ENCODE measurements at places on chromosomes 2 and 18. TPM values are rescaled to one million over a fixed set of nuclear protein-coding genes. Genes with fewer than 3 reads are reported as not detected.

GRCh38 chr2:66334237-66335029 is 100.5 kb upstream of the MEIS1 start:
- no peaks in the 10 kb centered on the region for H3K36me3 ChIP-seq
- no peaks in the 10 kb centered on the region for H3K27me3 ChIP-seq
- DNase-seq: no peak
- no peak overlapping the region for H3K4me3 ChIP-seq
- no peak overlapping the region for H3K27ac ChIP-seq

GRCh38 chr18:43134876-43135275 is 19.4 kb upstream of the RIT2 start:
- no peak overlapping the region for H3K4me3 ChIP-seq
- H3K27ac ChIP-seq: no peak overlapping the region
- H3K27me3 ChIP-seq: no peaks in the 10 kb centered on the region
- DNase-seq: no peak
- H3K36me3 ChIP-seq: no peaks in the 10 kb centered on the region

Gene PROM2
- 5.5 TPM for total RNA-seq

Gene LIMS4
- total RNA-seq: 3.2 TPM

GRCh38 chr18:41324020-41324791 is 630.8 kb upstream of the PIK3C3 start:
- no peak overlapping the region for H3K27ac ChIP-seq
- H3K27me3 ChIP-seq: no peaks in the 10 kb centered on the region
- no peaks in the 10 kb centered on the region for H3K4me1 ChIP-seq
- H3K4me3 ChIP-seq: no peak overlapping the region
- H3K36me3 ChIP-seq: no peaks in the 10 kb centered on the region

DNA sequence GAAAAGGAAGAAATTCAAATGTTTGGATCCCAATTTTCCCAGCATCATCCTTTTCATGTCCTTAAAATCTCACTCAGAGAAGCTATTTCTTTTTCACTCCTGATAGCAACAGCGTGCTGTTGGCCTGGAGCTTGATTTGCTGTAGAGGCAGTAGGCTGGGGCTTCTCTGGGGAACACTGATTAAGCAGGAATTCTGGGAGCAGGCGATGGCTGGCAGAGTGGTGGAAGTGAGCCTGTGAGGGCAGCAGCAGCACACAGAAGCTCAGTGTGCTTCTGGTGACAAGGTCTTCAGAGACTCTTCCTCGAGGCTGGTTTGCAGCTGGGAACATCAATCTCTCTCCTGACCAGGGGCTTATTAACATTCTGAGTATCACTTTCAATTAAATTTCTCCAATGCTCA is 284.6 kb downstream of the DPP10 start:
- no peaks in the 10 kb centered on the region for H3K4me1 ChIP-seq
- no peak overlapping the region for H3K4me3 ChIP-seq
- no peaks in the 10 kb centered on the region for H3K27me3 ChIP-seq
- no peaks in the 10 kb centered on the region for H3K36me3 ChIP-seq
- DNase-seq: no peak

DNA sequence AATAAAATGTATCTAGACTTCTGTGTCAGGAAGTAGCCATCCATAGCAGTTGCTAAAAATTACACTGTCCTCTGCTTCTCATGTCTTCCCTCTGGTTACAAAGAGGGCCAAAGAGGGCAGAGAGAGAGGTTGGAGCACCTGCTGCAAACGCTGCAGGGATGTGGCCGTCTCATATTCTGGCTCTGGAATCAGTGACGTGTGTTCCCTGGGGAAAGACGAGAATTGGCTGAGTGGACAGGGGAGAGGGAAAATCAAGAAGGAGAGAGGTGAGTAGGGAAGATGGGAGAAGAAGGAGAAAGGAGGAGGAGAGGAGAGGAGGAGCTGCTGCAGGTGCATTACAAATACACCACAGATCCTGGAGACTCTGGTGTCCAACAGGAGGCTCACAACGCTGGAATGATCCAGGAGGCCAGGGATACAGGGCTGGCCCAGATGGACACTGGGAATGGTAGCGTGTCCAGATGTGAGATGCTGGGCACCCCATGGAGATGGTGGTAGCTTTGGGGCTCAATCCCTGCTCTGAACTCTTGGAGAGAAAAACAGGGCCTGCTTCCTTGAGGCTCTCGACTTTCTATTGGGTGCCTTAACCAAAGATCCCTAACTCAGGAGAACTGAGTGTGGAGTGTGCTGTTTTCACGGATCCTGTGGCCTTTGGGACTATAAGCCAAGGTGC is 118.4 kb upstream of the PXDN start:
- peaks cover 5% of the 10 kb centered on the region for H3K27me3 ChIP-seq
- no peaks in the 10 kb centered on the region for H3K4me1 ChIP-seq
- H3K36me3 ChIP-seq: no peaks in the 10 kb centered on the region
- DNase-seq: no peak

GRCh38 chr2:224142397-224143312 is 103.6 kb upstream of the SERPINE2 start:
- H3K4me3 ChIP-seq: no peak overlapping the region
- no peaks in the 10 kb centered on the region for H3K4me1 ChIP-seq
- no peak for DNase-seq
- no peaks in the 10 kb centered on the region for H3K27me3 ChIP-seq

Gene CDH7
- total RNA-seq: not detected

- H3K27ac ChIP-seq: no peak overlapping the region
- H3K27me3 ChIP-seq: no peaks in the 10 kb centered on the region
- no peak for DNase-seq
Measured at GRCh38 chr2:23809150-23809549, 117.8 kb downstream of the ATAD2B start.

DNA sequence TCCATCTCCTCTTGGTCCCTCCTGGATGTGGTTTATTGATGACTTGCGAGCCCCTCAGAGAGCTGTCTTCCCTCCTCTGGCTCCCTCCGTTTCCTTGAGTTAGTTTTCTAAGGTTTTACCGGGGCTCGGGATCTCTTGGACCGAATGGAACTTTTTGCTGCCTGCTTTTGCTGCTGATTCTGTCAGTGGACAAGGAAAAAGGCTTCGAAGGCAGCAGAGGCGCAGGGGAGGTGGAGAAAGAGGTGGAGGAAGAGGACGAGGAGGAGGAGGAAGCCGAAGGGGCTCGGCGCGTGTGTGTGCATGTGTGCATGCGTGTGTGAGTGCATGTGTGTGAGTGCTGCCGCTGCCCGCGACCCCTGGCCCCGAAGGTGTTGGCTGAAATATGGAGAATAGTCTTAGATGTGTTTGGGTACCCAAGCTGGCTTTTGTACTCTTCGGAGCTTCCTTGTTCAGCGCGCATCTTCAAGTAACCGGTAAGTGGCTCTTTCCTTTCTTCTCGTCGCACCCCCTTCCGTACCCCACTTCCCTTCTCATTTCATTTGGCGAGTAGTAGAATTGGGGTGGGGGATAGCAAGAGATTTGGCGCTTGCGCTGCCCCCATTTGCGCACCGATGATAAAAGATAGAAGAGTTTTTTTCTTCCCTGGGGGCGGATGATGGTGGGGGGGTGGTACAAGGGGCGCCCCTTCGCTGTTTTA is 557 bp downstream of the DCC start:
- H3K27me3 ChIP-seq: peaks cover 64% of the 10 kb centered on the region
- DNase-seq: peak; percentile 16
- no peaks in the 10 kb centered on the region for H3K36me3 ChIP-seq
- no peak overlapping the region for H3K4me3 ChIP-seq

DNA sequence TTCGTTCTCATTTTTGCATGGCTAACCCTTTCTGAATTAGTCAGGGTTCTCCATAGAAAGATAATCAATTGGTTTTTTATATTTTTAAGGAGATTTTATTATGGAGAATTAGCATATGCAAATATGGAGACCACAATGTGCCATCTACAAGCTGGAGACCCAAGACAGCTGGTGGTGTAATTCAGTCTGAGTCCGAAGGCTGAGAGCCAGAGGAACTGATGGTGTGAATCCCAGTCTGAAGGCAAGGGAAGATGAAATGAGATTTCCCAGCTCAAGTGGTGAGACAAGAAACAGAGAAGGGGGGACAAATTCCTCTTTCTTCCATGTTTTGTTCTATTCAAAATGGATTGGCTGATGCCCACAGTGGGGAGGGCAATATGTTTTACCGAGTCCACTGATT is 80.7 kb downstream of the PLCL1 start:
- peak overlapping the region; percentile 82 for H3K27ac ChIP-seq
- H3K4me1 ChIP-seq: no peaks in the 10 kb centered on the region
- no peak for DNase-seq
- no peaks in the 10 kb centered on the region for H3K36me3 ChIP-seq

GRCh38 chr2:218882461-218882816 is 1.8 kb downstream of the WNT10A start:
- H3K27me3 ChIP-seq: peaks cover 1% of the 10 kb centered on the region
- H3K4me1 ChIP-seq: peaks cover 28% of the 10 kb centered on the region
- H3K36me3 ChIP-seq: no peaks in the 10 kb centered on the region
- no peak overlapping the region for H3K27ac ChIP-seq
- no peak overlapping the region for H3K4me3 ChIP-seq

GRCh38 chr2:23131066-23131575 is 253.9 kb upstream of the KLHL29 start:
- no peaks in the 10 kb centered on the region for H3K36me3 ChIP-seq
- peaks cover 13% of the 10 kb centered on the region for H3K4me1 ChIP-seq
- H3K27ac ChIP-seq: no peak overlapping the region
- no peaks in the 10 kb centered on the region for H3K27me3 ChIP-seq

Gene NGEF
- 1.9 TPM for total RNA-seq

Gene RSAD2
- total RNA-seq: 11.5 TPM

DNA sequence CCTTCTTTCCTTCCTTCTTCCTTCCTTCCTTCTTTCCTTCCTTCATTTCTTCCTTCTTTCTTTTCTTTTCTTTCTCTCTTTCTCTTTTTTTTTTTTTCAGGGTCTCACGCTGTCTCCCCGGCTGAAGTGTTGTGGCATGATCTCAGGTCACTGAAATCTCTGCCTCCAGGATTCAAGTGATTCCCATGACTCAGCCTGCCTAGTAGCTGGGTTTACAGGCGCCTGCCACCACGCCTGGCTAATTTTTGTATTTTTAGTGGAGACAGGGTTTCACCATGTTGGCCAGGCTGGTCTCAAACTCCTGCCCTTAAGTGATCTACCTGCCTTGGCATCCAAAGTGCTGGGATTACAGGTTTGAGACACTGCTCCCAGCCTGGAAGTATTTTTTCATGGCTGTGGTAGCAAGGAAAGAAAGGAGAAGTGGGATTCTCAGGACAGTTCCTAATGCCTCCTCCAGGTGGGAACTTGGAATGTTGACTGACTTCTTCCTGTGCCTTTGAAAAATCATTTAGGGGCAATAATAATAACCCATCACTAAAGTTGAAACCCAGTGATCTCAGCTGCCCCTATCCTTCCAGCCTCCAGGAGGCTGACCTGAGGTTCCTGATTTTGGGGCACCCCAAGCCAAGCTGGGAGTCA is 89.3 kb upstream of the CELF4 start:
- no peak overlapping the region for H3K4me3 ChIP-seq
- no peaks in the 10 kb centered on the region for H3K27me3 ChIP-seq
- peaks cover 4% of the 10 kb centered on the region for H3K4me1 ChIP-seq
- no peak overlapping the region for H3K27ac ChIP-seq

Gene RASGRP3
- 14.7 TPM for total RNA-seq

DNA sequence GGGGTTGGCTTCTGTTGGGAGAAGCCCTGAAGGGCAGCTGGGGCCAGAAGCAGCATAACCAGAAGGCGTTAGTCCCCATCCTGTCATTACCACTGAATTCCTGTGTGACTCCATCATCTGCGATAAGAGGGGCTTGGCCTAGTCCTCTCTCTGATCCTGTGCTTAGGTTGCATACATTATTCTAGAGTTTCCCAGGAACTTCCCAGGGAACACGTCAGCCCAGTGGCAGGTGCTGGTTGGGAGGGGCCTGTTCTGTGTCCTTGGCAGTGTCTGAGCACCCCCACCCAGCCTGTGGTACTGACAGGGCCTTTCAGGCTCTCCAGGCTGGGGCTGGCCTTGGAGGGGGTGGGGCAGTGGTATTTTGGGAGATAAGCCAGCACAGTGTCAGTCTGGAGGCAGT is 4.5 kb upstream of the TOGARAM2 start:
- H3K36me3 ChIP-seq: no peaks in the 10 kb centered on the region
- H3K4me1 ChIP-seq: peaks cover 9% of the 10 kb centered on the region
- no peak for DNase-seq
- H3K27me3 ChIP-seq: no peaks in the 10 kb centered on the region
- H3K27ac ChIP-seq: no peak overlapping the region
- H3K4me3 ChIP-seq: no peak overlapping the region

DNA sequence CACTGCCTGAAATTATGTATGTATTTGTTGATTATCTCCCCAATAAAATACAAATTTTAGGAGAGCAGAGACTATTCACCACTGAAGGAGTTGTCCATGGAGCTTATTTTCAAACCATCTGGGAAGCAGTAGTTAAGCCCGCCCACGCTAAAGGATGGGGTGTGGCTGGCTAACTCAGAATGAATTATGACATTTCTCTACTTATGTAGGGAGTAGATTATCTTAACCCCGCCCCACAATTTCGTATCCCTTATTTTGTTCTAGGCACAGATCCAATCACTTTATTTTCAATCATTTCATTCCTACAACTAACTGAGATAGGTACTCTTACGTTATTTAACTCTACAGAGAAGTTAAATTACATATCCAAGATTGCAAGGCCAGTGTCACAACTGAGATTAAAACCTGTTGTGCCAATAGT is 1.4 kb upstream of the LAPTM4A start:
- H3K27me3 ChIP-seq: no peaks in the 10 kb centered on the region
- no peak overlapping the region for H3K27ac ChIP-seq
- no peaks in the 10 kb centered on the region for H3K4me1 ChIP-seq
- no peak overlapping the region for H3K4me3 ChIP-seq

Gene C2orf80
- total RNA-seq: 0.25 TPM

- H3K4me3 ChIP-seq: no peak overlapping the region
- H3K27ac ChIP-seq: no peak overlapping the region
- H3K36me3 ChIP-seq: no peaks in the 10 kb centered on the region
- no peaks in the 10 kb centered on the region for H3K27me3 ChIP-seq
- no peak for DNase-seq
Measured at GRCh38 chr18:50820901-50821520, 1.2 kb upstream of the MRO start.

Gene TANK
- 144 TPM for total RNA-seq

Gene TXNDC2
- not detected for total RNA-seq

- peaks cover 6% of the 10 kb centered on the region for H3K4me1 ChIP-seq
- H3K27ac ChIP-seq: no peak overlapping the region
- H3K36me3 ChIP-seq: no peaks in the 10 kb centered on the region
- H3K27me3 ChIP-seq: no peaks in the 10 kb centered on the region
- H3K4me3 ChIP-seq: no peak overlapping the region
Measured at GRCh38 chr18:36038102-36038663, 29.2 kb downstream of the RPRD1A start.

- no peak for DNase-seq
- H3K36me3 ChIP-seq: no peaks in the 10 kb centered on the region
- H3K27ac ChIP-seq: no peak overlapping the region
- peaks cover 5% of the 10 kb centered on the region for H3K4me1 ChIP-seq
- no peak overlapping the region for H3K4me3 ChIP-seq
Measured at GRCh38 chr18:68800075-68800474, 2.2 kb downstream of the CCDC102B start.

- no peaks in the 10 kb centered on the region for H3K36me3 ChIP-seq
- H3K4me1 ChIP-seq: no peaks in the 10 kb centered on the region
- no peak overlapping the region for H3K27ac ChIP-seq
- peak; percentile 64 for DNase-seq
Measured at GRCh38 chr2:66699793-66700676, 265.1 kb downstream of the MEIS1 start.

- H3K27me3 ChIP-seq: no peaks in the 10 kb centered on the region
- no peak overlapping the region for H3K4me3 ChIP-seq
- no peaks in the 10 kb centered on the region for H3K36me3 ChIP-seq
- H3K4me1 ChIP-seq: no peaks in the 10 kb centered on the region
- H3K27ac ChIP-seq: no peak overlapping the region
- no peak for DNase-seq
Measured at GRCh38 chr2:17164550-17164949, 353.7 kb downstream of the RAD51AP2 start.

GRCh38 chr2:150482667-150483400 is 4.6 kb downstream of the RND3 start:
- H3K27ac ChIP-seq: peak overlapping the region; percentile 64
- no peaks in the 10 kb centered on the region for H3K36me3 ChIP-seq
- no peak overlapping the region for H3K4me3 ChIP-seq
- no peaks in the 10 kb centered on the region for H3K27me3 ChIP-seq

All from lung (tissue), 17 donors.